Fibroblast of skin of right biceps (primary cell): ENCODE measurements at places on chromosomes 7 and 10.
A peak's percentile ranks its signal among the peaks of the same experiment; 100 is the strongest.

DNA sequence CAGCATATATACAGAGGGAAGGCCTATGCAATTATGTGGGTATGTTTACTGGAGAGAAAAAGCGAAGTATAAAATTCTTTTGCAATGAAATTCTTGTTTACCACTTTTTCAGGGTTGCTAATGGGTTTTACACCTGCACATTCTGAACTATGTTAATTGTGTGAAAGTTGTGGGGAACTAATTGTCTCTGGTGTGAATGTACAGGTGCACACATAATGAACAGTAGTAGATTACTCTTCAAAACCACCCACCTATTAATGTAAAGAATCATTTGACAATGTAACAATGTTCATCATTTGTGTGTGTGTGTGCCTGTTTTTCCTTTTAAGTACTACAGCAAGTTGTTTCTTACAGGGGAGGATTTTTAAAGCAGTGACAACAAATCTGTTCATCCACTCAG lies 80.0 kb upstream of the FEZF1 start:
- DNase-seq: no peak

DNA sequence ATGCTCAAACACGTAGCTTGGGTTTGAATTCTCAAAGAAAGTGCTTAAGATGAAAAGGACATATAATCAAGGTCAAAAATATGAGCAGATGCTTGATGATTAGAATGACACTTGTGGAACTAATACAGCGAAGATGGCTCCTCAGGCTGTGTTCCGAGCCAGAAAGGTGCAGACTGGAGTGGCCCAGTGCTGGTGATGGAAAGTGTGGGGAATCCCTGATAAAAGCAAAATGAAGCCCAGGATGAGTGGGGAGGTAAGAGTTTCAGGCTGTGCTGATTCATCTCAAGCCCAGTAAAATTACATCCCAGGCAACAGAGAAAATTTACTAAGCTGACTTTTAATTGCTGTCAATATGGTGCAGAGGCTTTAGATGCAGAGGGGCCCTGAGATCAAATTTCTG lies 77.8 kb upstream of the IKZF1 start:
- no peak for DNase-seq

DNA sequence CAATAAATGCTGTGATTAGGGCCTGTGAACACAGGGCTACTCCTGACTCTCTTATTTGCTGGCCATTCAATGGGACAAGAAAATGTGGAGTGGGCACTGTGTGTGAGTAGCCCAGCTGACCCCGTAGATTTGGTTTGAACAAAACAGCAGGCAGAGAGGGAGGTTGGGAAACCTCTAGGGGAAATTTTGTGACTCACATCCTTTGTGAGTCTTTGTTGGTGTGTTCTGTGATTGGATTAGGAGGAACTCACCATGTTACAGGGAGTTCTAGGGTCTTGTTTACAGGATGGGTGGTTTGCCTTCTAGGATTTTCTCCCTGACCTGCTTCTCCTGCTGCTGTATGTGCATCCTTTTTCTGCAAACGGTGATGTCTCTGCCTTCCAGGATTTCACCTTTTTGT lies 128.3 kb upstream of the MKI67 start:
- DNase-seq: no peak

GRCh38 chr10:132209130-132209529 lies 22.4 kb downstream of the DPYSL4 start:
- no peak for DNase-seq

- DNase-seq: no peak
Measured at GRCh38 chr7:37234928-37235327, 213.7 kb downstream of the ELMO1 start.

- peak; percentile 68 for DNase-seq
Measured at GRCh38 chr10:93495654-93496321, 624 bp upstream of the CEP55 start.

GRCh38 chr7:47024991-47025390 lies 556.9 kb downstream of the TNS3 start:
- DNase-seq: no peak

DNA sequence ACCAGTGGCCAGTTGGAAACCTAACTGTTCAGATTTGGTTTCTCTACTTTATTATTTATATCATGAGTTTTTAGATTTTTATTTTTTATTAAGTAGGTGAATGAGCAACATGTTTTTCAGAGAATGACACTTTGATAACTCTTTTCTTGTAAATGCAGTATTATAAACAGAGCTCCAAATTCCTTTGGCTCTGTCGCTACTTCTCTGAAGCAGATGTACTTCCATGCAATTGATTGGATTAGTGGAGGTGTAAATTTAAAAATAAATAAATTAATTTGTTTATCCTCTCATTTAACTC lies 34.3 kb upstream of the ICA1 start:
- DNase-seq: no peak

DNA sequence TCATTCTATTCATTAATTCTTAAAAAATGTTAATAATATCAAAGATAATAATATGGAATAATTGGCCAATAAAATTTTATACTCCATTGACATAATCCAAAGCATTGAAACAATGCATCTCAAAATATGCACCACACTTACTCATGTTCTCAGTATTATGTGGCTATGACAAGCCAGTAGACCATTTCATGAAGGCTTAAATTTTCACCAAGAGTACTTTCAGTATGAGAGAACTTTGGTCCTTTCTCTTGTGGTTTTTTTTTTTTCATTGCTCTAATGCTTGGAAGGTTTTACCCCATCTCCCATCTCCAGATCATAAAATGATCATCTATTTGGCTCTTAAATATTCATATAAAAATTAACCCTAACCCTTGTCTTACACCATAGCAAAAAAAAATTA lies 45.5 kb upstream of the TMEM140 start:
- no peak for DNase-seq

DNA sequence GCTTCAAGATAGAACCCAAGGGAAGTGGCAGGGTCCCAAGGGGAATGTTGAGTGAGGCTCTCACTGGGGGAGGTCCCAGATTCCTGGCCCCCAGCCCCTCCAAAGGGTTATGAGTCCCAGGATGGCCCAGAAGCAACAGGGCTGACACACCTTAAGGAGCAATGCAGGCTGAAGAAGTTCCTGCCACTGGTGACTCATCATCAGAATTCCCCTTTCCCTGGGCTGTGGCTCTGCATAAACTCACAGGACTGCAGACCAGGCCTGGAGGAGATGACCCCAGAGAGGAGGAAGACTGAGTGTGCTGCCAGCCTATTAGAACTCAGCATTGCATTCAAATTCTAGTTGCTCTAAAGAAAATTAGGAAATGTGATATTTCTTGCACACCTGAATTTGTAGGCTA lies 126.7 kb downstream of the DPP6 start:
- no peak for DNase-seq

DNA sequence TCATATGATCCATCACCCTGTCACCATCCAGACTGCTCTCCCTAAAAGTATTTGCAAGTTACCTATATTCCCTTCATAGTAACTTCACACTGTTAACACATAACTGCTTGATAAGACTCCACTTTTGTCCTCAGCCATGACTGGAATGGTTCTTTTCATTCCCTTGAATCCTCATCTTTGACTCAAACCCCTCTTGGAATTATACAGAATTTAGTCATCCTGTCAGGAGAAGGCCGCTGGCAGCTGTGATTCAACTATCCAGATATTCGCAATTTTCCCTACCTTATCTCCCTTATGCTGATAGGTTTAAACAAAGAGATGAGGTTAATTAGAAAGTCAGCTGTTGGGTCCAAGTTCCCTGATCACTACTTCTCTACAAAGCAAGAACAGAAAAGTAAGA lies 143.0 kb upstream of the HPS1 start:
- peak; percentile 6 for DNase-seq

DNA sequence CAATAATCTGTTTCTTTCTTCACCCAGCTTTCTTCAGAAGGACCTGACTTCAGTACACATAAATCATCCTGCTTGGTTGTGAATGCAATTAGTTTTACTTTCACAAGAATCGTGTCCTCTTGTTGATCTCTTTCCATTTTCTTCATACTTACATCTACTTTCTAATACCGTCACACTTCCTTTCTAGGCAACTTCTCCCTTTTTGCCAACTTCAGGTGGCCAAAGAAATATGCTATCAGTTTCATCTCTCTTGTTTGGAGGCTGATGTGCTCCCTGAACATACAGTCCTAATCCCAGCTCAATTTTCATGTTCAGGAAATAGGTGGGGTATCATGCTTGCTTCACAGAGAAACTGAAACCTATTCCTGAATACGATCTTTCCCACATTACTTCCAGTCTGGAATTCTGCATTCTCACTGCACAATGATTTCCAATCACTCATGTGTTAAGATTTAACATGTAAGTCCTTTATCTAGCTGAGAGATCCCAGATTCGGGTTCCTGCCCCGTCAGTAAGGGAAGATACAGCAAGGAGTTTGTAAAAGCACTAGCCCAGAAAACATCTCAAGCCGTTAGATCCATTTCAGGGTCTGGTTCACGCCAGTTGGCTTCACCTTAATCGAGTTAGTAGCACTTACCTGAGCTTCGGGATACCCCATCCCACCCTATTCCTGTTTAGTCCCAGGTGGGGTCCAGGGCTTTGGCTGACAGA lies 994 bp downstream of the SLC25A28 start:
- DNase-seq: no peak

- DNase-seq: peak; percentile 66
Measured at GRCh38 chr10:118501171-118501570, 94.3 kb downstream of the PRLHR start.

DNA sequence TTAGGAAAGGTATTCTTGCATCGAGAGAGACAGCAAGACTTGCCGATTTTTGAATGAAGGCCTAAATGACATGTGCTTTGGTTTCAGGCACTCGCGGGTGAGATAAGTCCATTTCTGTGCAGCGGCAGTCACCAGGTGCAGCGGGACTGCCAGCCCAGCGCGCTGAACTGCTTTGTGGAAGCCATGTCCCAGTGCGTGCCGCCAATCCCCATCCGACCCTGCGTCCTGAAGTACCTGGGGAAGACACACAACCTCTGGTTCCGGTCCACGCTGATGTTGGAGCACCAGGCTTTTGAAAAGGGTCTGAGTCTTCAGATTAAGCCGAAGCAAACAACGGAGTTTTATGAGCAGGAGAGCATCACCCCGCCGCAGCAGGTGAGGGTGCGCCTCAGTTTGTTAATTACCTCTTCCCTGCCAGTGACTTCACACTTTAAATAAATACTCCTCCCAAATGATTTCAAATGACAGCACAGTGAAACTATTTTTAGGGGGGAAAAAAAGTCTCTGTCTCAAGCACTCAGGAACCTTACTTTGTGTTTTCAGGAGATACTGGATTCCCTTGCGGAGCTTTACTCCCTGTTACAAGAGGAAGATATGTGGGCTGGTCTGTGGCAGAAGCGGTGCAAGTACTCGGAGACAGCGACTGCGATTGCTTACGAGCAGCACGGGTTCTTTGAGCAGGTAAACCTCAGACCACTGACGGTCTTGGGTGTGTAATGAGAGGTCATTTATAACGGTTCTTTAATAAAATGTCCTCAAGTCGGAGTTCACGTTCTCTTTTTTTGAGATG lies 98.3 kb downstream of the TRRAP start:
- DNase-seq: no peak

GRCh38 chr10:50607356-50607925 lies 16.3 kb downstream of the SGMS1 start:
- no peak for DNase-seq

GRCh38 chr7:101764221-101764620 lies 53.2 kb upstream of the CUX1 start:
- DNase-seq: no peak

GRCh38 chr7:38217672-38218071 lies 39.6 kb downstream of the STARD3NL start:
- DNase-seq: no peak

DNA sequence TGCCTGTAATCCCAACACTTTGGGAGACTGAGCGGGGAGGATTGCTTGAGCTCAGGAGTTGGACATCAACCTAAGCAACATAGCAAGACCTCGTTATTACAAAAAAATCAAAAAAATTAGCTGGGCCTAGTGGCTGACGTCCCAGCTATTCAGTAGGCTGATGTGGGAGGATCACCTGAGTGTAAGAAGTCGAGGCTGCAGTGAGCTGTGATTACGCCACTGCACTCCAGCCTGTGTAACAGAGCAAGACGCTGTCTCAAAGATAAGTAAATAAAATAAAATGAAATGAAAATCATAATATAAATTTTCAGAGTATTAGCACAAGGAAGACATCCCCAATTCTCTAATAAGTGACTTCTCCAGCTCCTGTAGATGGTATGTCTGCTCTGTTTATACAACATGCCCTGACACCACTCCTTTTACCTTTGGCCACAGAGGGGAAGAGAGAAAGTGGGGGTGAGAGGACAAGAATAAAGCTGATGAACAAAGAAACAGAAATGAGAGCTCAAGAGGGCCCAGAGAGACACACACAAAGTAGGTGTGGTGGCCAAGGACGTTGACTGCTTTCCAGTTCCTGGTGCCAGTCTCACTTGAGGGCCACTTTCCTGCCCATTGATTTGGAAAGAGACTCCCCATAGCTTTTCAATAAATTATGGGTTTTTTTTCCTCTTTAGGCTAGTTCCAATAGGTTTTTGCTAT lies 62.9 kb downstream of the PTTG1IP2 start:
- no peak for DNase-seq

DNA sequence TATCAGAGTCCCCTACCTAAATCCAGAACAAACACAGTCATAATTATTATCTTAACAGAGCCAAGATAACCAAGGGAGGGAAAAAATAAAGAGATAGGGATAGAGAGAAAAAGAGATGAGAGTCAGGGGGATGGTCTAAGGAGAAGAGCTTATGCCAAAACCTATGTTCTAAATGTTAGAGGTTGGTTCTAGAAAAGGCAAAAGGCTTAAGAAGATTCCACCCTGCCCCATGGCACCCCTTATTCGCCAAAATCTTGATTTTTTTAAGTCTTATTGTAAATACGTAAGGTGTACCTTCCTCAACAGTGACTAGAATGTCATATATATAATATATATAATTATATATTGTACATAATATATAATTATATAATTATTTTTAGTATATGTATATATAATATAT lies 29.6 kb upstream of the CTNNA3 start:
- DNase-seq: no peak
